Forelimb muscle (tissue), 1 donor: ENCODE measurements at places on chromosomes 3 and 15. TPM values are rescaled to one million over a fixed set of nuclear protein-coding genes. Genes with fewer than 3 reads are reported as not detected.

- no peak for DNase-seq
Observed at GRCh38 chr3:131705558-131706051, 202.8 kb upstream of the MRPL3 start.

GRCh38 chr3:152511904-152512303 is 243.2 kb downstream of the MBNL1 start:
- no peak for DNase-seq

DNA sequence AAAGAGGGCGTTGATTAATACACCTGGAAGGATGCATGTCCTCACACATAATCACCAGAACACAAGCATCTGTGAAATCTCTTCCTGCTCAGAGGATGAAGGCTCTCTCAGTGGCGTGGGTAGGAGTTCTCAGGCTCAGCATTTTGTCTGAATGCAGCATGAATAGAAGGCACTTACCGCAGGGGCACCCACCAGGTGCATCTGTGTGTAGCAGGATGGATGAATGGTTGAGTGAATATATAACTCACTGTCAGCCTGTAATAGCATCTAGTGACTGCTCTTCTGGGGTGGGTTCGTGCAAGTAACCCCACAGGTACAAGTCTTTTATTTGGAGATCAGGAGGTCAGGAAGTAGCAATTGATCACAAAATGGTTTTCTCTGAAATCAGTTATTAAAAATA is 143.0 kb downstream of the SQOR start:
- DNase-seq, result no peak

GRCh38 chr3:107387555-107387954 is 10.3 kb downstream of the CCDC54 start:
- DNase-seq, result no peak

GRCh38 chr3:76917436-76917835 is 122.5 kb upstream of the ROBO2 start:
- DNase-seq, result no peak

DNA sequence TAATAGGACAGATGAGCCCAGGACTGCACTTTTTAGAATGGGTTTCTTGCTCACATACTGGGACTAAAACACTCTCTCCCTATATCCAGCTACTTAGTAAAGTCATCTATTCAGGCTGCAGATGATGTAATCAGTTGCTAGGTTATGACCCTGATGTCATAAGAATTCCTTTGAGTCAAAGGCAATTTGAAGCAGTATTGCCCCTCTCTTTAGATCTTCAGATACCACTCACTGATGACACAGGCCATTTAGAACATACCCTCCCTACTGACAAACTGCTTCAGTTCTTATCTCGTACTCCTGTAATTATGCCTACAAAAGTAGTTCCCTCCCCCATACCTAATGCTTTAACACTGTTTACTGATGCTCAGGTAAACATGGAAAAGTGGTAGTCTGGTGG is 450.1 kb upstream of the RASGRP1 start:
- no peak for DNase-seq

- no peak for DNase-seq
Observed at GRCh38 chr3:178350763-178351162, 185.5 kb upstream of the KCNMB2 start.

DNA sequence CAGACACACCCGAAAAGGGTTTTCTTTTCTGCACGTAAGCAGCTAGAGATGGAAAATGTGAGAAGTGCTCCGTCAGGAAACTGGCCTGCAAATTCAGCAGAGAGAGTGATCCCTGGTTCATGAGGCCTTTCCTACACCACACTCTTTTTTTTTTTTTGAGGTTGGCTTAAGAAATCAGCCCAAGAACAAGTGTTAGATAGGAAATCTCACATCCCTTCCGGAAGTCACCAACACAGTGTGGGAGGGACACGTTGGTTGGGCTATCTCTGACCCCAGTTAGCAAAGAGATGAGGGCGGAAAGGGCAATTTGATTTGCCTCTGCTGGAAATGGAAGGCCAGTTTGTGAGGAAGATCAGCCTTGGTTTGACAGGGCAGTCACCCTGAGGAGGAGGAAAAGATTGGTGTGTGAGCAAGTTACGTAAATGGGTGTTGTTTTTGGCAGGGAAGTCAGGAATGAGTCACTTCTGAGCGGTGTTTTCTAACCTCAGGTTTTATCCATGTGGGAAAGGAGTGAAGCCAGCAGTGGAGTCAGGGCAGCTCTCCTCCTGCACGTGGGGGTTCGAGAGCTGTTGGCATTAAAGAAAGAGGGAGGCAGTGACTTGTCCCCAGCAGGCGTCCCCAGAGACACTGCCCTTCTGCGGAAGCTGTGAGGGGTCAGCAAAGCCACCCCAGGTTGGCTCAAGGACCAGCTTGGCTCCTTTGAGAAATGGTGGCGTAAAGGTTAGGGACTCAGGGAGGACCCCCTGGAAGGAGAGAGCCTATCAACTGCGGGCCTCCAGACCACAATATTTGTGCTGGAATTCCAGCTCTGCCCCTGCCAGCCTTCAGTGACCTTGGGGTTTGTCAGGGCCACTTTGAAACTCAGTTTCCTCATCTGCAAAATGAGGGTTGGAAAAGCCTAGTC is 237.6 kb upstream of the BHLHE40 start:
- DNase-seq, result no peak

DNA sequence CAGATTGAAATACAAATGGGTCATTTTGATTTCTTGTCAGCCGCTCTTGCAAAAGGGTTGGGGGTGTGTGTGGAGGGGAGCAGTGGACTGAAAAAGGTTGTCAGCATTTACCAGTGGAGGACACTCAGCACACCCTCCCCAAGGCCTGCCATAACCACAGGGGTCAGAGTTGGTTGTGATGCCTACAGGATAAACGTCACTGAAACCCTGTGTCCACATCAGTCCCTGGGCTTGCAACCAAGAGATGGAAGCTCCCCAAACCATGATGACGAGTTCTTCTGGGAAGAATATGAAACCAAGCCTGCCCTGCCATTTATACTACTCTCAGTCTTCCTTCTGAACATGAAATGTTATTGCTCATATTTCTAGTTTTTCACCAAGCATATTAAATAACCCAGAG is 54.0 kb upstream of the UMPS start:
- no peak for DNase-seq

DNA sequence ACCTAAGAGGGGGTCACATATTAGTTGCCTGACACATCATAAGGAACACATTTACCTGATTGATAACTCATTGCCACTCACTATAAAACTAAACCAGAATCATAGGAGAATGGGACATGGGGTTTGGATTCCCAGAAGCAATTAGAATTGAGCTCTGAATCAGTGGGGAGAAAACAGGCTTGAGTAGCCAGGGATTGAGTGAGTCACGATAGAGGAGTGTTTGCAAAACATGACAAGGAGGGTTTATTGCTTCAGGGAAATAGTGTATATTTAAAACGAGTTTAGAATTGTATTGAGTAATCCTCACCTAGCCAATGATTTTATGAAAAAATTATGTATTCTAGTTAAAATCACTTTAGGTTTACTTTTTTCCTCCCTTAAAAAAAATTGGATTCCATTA is 101.1 kb upstream of the THRB start:
- DNase-seq, result no peak

DNA sequence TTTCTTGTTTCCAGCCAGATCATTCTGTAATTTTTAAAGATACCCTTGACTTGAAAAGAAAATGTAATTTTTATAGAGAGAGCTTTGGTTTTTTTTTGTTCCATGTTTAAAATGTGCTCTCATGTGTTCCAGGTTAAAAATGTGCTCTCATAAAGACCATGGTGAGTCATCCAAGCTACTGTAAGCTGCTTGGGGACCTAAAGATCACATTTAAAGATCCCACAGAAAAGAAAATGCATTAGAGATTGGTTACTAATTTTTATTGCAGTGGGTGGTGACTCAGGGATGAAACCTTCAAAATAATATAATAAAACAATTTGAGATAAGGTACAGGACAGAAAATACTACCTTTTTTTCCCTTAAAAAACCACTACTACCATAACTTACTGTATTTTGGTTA is 11.0 kb downstream of the TCF12 start:
- DNase-seq, result no peak

Gene COLQ
- polyA plus RNA-seq, result 24.7 TPM

Gene GOLGA8N
- 19.5 TPM for polyA plus RNA-seq

Gene P2RY14
- 1.4 TPM for polyA plus RNA-seq

Gene NR1I2
- polyA plus RNA-seq, result 0.33 TPM

Gene FES
- polyA plus RNA-seq, result 12.6 TPM
